Mesangial cell (primary cell): ENCODE measurements at places on chromosomes 3 and 15. TPM values are rescaled to one million over a fixed set of nuclear protein-coding genes. Genes with fewer than 3 reads are reported as not detected.

The CCNL1 gene
- 37.3 and 50.2 TPM in 2 replicates for total RNA-seq

The MIX23 gene
- 10.0 and 24.0 TPM in 2 replicates for total RNA-seq

The CLDN11 gene
- total RNA-seq: 16.3 and 77.7 TPM in 2 replicates

The CLSTN2 gene
- total RNA-seq: 7.0 and 92.3 TPM in 2 replicates

The GPR27 gene
- 0.81 and 0.89 TPM in 2 replicates for total RNA-seq

The SCN11A gene
- total RNA-seq: 0.13 TPM in 1 of 2 replicates, not detected in the other

The EIF4E3 gene
- 2.0 and 4.2 TPM in 2 replicates for total RNA-seq

The CLEC3B gene
- 0.38 TPM in 1 of 2 replicates, not detected in the other for total RNA-seq

The RTP4 gene
- 0.89 TPM in 1 of 2 replicates, not detected in the other for total RNA-seq

The SERF2 gene
- total RNA-seq: 666 and 979 TPM in 2 replicates

The FAM131A gene
- 15.6 and 19.6 TPM in 2 replicates for total RNA-seq

The WDR5B gene
- 1.6 and 3.3 TPM in 2 replicates for total RNA-seq

The NEK10 gene
- under 0.01 and 0.33 TPM in 2 replicates for total RNA-seq

The PTPN9 gene
- total RNA-seq: 29.3 and 32.1 TPM in 2 replicates

The CCDC39 gene
- under 0.01 TPM in 1 of 2 replicates, not detected in the other for total RNA-seq

The KBTBD8 gene
- total RNA-seq: 0.38 and 0.65 TPM in 2 replicates

The AADAC gene
- total RNA-seq: not detected in 2 replicates

The ALDH1A2 gene
- 23.1 and 31.2 TPM in 2 replicates for total RNA-seq

The NOX5 gene
- total RNA-seq: 0.16 and 1.1 TPM in 2 replicates

The SI gene
- total RNA-seq: not detected in 2 replicates

The TRAIP gene
- total RNA-seq: 3.4 and 11.9 TPM in 2 replicates

The FANCI gene
- total RNA-seq: 4.9 and 33.1 TPM in 2 replicates

The CPLX3 gene
- total RNA-seq: not detected in 2 replicates
